ENCODE measurements at places on chromosomes 3 and 15.

DNA sequence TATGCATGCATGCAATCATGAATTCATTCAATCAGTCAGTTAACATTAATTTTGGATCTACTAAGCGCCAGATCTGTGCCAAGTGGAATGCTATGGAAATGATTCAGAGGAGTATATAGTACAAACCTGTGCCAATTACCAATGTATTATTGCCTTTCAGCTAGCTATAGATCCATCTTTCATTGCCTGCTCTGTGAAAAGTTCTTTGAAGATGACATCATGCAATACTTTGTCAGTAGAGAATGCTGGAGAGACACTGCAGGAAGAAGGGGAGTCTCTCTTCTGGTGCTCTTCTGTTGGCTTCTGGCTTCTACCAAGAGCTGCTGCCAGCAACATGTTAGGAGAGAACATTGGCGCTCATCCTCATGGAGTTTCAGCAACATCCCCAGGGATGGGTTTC, 81.0 kb upstream of the LMCD1 start:
- no peak for DNase-seq

DNA sequence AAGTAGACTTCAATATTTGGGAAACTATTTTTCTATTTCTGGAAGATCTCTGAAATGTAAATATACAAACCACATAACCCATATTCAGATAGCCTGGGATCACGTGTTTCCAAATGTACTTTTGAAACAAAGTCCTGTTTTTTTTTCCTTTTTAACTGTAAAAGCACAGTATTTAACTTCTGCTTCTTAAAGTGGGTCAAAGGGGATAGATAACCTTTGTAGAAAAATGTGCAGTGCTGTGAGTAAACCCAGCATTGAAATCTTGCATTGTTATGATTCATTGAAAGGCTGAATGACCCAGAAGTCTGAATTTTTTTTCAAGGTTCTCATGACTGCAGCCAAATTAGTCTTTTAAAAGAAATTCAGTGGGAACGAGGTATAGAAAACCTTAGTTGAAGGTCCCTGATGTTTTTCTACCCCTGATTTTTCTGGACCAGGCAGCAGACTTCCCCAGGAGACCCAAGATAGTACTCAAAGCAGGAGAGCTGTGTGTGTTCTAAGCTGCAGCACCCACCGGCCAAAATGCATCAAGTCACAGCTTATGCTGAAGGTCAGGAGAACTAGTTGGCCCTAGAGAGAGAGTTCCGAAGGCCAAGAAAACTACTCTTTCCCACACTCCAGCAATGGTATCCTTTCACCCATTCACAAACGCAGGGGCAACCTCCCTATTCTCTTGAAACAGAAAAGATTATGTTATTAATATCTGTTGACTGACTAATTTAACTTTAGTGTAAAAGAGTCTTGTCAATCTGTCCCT, 43.6 kb upstream of the APH1B start:
- DNase-seq: peak; percentile 66

DNA sequence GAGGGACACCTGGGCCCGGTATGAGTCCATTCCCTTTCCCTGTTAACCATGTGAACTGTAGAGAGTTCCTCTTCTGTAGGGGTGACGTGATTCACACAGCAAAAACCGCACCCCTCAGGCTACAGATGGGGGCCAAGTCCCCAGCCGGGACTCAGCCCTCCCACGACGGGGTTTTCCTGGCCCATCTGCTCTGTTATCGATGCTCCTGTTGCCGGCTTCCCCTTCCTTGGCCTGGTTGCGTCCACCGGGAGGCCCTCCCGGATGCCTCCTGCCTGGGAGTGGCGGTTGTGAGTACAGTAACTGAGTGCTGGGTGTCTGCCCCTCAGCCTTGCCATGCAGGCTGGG, 817 bp upstream of the PLXNA1 start:
- peak; percentile 95 for DNase-seq

DNA sequence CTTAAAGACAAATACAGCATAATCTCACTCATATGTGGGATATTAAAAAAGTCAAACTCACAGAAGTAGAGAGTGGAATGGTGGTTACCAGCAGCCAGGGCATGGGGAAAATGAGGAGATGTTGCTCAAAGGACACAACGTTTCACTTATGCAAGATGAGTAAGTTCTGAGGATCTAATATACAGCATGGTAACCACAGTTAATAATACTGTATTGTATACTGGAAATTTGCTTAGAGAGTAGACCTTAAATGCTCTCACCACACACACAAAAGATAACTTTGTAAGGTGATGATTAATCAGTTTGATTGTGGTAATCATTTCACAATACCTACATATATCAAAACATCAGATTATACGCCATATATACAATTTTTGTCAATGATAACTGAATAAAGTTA, 60.0 kb downstream of the MYH15 start:
- no peak for DNase-seq

- DNase-seq: no peak
Measured at GRCh38 chr15:70375006-70375431, 277.3 kb upstream of the TLE3 start.

DNA sequence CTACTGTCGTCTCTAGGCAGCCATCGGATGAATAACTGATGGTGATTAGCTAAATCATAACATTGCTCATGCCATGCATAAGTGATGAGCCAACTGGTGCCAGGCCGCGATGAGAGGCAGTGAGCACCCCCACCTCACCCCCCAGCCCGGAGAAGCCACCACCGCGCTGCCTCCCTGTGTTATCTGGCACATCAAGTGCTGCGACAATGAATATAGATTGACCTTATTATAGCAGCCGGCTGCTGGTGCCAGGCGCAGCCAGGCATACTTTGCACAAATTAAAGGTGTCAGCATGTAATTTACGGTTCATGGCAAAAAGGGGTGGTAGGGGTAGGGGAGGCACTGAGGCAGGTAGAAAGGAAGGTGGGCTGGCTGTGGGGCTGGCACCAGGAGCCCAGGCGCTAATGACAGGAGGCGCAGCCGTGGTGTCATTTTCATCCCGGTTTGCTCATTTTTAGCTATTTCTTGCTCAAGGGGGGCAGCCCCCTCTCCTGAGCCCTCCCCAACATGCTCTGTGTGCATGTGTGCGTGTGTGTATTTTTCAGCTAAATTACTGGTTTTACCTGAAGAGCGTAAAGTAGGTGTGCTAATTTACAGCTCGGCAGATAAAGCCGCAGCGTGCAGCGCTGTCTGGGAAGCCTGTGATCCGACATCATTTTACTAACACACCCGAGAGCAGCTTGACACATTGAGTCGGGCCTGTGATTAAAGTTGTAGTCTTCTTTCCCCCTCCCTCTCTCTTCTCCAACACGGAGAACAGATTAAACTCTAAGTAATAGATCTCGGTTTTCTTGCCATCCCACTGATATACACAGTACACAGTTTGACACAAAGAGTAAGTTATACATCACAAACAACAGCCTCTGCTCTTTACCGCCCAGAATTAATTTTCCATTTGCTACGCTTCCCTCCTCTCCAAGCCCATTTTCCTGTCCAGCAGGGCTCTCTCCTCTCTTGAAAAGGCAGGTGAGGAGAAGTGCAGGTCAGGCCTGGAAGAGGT, 212.3 kb downstream of the RPLP1 start:
- no peak for DNase-seq

Data from inflammatory macrophage treated with lipopolysaccharide for 4 hours (primary cell).